ENCODE measurements at places on chromosomes 16 and 17. TPM values are rescaled to one million over a fixed set of nuclear protein-coding genes. Genes with fewer than 3 reads are reported as not detected.

DNA sequence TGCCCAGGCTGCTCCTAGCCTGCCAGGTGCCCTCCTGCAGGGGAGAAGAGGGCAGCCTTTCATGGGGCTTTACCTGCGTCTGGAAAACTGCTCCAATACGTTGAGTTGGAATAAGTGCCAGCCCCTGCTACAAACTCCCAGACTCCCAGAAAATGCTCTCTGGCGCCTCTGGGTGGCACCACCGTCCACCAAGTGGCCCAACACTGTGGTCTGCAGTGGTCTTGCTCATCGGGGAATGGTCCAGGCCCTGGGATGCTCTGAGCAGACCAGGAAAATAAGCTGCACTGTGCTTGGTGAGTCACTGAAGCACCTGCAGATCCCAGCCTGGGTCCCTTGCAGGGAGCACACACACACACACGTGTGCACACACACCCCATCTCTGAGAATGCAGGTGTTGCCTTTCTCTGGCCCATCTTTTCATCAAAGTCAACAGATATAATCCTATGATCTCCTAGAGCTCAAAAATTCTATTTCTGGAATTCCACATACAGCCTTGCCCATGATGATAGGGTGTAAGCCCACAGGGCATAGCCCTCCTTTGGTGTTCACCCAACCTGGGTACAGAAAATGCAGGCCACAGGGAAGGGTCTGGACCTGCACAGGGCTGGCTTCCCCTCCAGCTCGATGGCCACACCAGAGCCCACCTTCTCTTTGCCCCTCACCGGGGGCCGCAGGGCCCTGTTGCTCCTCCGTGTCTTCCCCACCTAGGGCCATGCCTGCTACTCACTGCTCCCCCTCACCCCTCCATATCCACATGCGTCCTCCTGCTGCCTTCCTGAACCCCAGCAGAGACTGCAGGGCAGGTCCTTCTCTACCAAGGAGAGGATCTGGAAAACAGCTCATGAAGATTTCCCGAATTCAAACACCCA lies 20.5 kb downstream of the CDIP1 start:
- H3K4me3 ChIP-seq: no peak overlapping the region
- DNase-seq: no peak
- H3K36me3 ChIP-seq: no peaks in the 10 kb centered on the region
- H3K27me3 ChIP-seq: no peaks in the 10 kb centered on the region
- peaks cover 33% of the 10 kb centered on the region for H3K4me1 ChIP-seq

GRCh38 chr17:62720126-62720850 lies 87.8 kb downstream of the MARCHF10 start:
- no peak overlapping the region for H3K27ac ChIP-seq
- no peaks in the 10 kb centered on the region for H3K36me3 ChIP-seq
- H3K4me1 ChIP-seq: peaks cover 15% of the 10 kb centered on the region
- H3K27me3 ChIP-seq: no peaks in the 10 kb centered on the region
- no peak overlapping the region for H3K4me3 ChIP-seq
- DNase-seq: no peak

ZNF785 gene
- 9.3 TPM for total RNA-seq

TPSG1 gene
- not detected for total RNA-seq

TNS4 gene
- total RNA-seq: 1.1 TPM

RUSF1 gene
- total RNA-seq: 44.7 TPM

GRCh38 chr16:72371307-72372086 lies 199.5 kb upstream of the PMFBP1 start:
- DNase-seq: no peak
- no peak overlapping the region for H3K27ac ChIP-seq
- no peaks in the 10 kb centered on the region for H3K4me1 ChIP-seq
- H3K27me3 ChIP-seq: no peaks in the 10 kb centered on the region
- H3K36me3 ChIP-seq: no peaks in the 10 kb centered on the region

DNA sequence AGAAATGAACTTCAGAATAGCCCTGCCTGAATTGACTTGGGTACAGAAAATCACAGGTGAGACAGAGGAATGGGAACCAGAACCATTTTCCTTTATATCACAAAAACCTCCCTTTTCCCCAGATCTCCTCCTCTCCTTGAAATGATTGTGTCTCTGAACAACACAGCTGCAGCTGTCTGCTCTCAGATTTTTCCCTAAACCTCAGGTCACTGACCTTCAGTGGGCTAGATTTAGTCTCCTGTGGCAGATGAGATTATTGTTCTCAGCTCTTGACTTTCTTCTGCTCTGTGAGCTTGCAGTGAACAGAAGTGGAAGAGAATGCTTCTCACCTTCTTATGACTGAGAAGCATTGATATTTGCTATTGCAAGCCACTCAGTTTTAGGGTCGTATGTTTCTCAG lies 92.3 kb upstream of the FAM20A start:
- no peak for DNase-seq
- peaks cover 3% of the 10 kb centered on the region for H3K27me3 ChIP-seq
- no peak overlapping the region for H3K4me3 ChIP-seq
- H3K36me3 ChIP-seq: no peaks in the 10 kb centered on the region
- H3K4me1 ChIP-seq: no peaks in the 10 kb centered on the region
- H3K27ac ChIP-seq: no peak overlapping the region

DNA sequence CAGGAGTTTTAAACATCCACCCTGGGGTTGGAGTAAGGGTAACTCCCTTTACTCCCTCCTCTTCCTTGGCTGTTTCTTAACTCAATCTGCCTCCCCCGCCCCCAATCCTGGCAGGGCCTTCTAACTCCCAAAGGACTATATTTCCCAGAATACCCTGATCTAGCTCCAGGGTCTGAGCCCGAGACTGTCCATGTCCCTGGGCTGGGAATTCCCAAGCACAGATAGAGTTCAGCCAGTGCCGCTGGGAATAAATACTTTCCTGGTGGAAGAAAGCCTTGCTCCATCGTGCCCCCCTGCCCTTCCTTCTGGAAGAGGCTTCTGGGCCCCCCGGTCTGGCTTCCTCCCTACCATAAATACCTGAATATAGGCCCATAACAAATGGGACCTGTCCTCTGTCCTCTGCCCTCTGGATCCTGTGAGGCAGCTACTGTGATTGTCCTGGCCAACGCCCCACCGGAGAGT lies 10.2 kb downstream of the BAHCC1 start:
- H3K27ac ChIP-seq: no peak overlapping the region
- DNase-seq: no peak
- H3K27me3 ChIP-seq: peaks cover 10% of the 10 kb centered on the region

VASN gene
- 0.57 TPM for total RNA-seq

DNA sequence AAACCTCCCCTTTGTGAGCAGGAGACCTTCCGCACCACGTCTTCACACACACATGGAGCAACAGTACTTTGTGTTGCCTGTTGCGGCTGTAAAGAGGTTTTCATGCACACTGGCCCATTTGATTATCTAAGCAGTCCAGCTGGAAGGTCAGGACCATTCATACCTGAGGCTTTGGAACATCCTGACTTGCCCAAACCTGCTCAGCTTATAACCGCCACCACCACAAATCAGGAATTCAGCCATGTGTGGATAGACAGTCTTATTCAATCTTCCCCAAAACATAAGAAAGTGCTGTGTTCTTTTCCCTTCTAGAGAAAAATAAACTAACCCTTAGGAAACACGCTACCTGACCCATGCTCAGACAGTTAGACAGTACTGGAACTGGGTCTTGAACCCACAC lies 81.6 kb upstream of the XYLT1 start:
- H3K36me3 ChIP-seq: no peaks in the 10 kb centered on the region
- no peaks in the 10 kb centered on the region for H3K27me3 ChIP-seq
- DNase-seq: no peak
- no peak overlapping the region for H3K27ac ChIP-seq
- H3K4me3 ChIP-seq: no peak overlapping the region

DNA sequence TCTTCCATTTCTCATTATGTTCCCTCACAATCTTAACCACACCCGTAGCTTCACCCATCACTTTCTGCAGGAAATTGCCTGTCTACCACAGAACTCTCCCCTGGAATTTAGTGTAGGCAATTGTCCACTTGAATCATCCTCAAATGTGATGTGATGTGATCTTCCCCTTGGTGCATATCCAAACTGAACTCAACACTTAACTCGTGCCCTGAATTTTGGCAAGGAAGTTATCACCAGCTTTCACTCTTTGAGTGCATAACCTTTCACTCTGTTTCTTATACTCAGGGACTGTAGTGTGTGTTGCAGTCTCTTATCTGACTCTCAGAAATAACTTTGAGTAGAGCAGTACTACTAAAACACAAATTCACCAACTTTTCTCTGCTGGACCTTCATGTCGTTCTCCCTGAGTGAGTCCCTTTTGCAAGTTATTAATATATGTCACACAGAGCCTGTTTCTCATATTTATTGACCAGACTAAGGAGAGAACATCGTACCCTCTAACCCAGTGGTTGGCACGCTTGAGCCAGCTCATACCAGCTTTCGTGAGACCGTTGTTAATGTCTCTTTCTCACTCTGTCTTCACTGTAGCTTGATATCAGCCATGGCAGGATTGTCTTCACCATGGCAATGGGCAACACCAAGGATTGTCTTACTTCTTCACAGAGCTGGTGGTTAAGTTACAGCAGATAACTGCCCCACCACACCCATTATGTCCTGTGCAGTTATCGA lies 558.9 kb upstream of the HSBP1 start:
- H3K36me3 ChIP-seq: no peaks in the 10 kb centered on the region
- H3K4me3 ChIP-seq: no peak overlapping the region
- no peak for DNase-seq
- no peak overlapping the region for H3K27ac ChIP-seq
- H3K4me1 ChIP-seq: no peaks in the 10 kb centered on the region

DNA sequence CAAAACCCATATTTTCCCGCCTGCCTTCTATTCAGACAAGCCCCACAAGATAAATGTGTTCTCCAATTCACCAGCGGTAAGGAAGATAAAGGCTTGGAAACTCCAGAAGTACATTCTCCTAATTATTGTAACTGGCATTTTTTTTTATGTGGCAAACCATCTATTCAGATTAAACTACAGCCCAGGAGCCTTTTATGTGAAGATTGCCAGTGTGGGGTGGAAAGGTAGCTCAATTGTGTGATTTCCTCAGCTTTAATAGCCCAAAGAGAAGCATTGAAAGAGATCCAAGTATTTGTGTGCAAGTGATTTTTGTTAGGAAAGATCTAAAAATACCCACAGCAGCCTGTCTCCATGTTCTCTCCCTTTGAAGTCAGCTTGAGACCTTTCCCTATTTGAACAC lies 451.4 kb upstream of the CCL2 start:
- no peak overlapping the region for H3K4me3 ChIP-seq
- H3K27ac ChIP-seq: no peak overlapping the region

TBC1D3C gene
- total RNA-seq: 2.0 TPM

All from CD4-positive, CD25-positive, alpha-beta regulatory T cell (primary cell).